ENCODE measurements at places on chromosomes 7 and 10. TPM values are rescaled to one million over a fixed set of nuclear protein-coding genes. Genes with fewer than 3 reads are reported as not detected.

HOXA10 gene
- total RNA-seq: 5.8 TPM

GDF2 gene
- total RNA-seq: not detected

ELOVL3 gene
- total RNA-seq: not detected

FIS1 gene
- 123 TPM for total RNA-seq

FAM131B gene
- total RNA-seq: 0.93 TPM

IL6 gene
- 23.7 TPM for total RNA-seq

ACSL5 gene
- 10.6 TPM for total RNA-seq

COL17A1 gene
- total RNA-seq: 1.7 TPM

HTR5A gene
- total RNA-seq: not detected

CYP26C1 gene
- total RNA-seq: 0.80 TPM

All from thoracic aorta endothelial cell (primary cell).